ENCODE measurements at places on chromosomes 16 and 17.

DNA sequence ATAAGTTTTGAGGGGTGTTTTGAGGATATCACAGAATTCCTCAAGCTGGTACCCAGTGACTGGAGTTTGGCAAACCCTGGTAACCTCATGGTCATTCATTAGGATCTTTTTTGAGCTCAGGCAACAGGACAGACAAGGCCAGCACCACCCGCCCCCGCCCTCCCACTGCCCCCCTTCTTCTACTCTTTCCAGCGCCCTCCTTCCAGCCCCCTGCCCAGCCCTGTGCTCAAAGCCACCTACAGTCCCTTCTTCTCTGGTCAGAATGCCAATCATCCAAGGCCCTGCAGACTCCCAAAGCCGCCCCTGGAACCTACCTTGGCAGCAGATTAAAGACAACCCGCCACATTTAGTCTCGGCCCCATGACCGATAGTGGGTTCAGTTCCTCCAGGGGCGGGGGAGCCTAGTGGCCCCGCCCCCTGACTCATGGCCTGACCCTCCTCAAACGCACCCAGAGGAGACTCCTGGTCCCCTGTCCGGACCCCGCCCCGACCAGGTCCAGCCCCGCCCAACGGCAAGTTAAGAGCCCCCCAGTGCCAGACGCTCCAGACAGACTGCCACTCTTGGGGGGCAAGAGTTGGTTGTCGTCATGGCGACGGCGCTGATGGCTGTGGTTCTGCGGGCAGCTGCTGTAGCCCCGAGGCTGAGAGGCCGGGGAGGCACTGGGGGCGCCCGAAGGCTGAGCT is at the start of gene NAGS:
Gene NAGS (plus strand): TSS at position 546 of the 684 bp plus-strand sequence. CDS start 42 bp downstream, at position 588.
- DNase-seq, result no peak

DNA sequence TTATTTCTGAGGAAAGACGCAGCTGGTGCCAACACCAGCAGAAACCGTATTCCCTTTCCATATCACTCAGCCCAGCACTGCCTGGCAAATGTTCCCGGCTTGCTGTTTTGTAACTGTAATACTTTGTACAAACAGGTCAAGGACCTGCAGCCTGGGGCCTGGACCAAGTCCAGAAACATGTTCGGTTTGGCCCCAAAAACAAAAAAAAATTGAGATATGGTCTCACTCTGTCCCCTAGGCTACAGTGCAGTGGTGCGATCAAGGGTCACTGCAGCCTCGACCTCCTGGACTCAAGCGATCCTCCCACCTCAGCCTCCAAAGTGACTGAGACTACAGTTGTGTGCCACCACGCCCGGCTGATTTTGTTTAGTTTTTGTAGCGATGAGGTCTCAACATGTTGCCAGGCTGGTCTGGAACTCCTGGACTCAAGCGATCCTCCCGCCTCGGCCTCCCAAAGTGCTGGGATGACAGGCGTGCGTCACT is 1.2 kb downstream of the HAGH start:
- DNase-seq, result no peak

DNA sequence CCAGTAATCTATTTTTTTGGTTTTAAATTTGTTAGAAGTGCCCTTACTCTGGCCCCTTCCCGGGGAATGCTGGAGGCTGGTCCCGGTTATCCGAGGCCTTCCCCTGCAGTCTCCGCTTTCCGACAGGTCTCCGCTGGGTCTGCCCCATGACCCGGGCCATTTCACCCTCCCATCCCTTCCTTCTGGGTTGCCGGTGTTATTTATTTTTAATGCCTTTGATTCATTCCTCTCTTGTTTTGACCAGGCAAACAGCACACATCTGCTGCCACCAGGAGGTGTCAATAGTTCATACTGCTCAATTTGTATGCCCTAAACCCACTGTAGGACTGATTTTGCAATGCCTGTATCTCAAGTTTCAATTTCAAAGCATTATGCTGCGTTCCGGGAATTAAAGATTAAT is 113.2 kb upstream of the IRX5 start:
- DNase-seq, result no peak

- no peak for DNase-seq
These were observed 109.1 kb downstream of the ZFHX3 start for GRCh38 chr16:72938795-72939164.

All from germinal center (tissue), 1 donor.